Naive thymus-derived CD4-positive, alpha-beta T cell (primary cell): ENCODE measurements at places on chromosomes 2 and 18. TPM values are rescaled to one million over a fixed set of nuclear protein-coding genes. Genes with fewer than 3 reads are reported as not detected.

- DNase-seq, result no peak
These were observed 50.2 kb upstream of the LRP1B start for GRCh38 chr2:142180820-142181533.

- no peak for DNase-seq
These were observed 299 bp downstream of the FABP1 start for GRCh38 chr2:88127638-88127887.

- DNase-seq, result no peak
These were observed 277.4 kb downstream of the TNS1 start for GRCh38 chr2:217725409-217725808.

DNA sequence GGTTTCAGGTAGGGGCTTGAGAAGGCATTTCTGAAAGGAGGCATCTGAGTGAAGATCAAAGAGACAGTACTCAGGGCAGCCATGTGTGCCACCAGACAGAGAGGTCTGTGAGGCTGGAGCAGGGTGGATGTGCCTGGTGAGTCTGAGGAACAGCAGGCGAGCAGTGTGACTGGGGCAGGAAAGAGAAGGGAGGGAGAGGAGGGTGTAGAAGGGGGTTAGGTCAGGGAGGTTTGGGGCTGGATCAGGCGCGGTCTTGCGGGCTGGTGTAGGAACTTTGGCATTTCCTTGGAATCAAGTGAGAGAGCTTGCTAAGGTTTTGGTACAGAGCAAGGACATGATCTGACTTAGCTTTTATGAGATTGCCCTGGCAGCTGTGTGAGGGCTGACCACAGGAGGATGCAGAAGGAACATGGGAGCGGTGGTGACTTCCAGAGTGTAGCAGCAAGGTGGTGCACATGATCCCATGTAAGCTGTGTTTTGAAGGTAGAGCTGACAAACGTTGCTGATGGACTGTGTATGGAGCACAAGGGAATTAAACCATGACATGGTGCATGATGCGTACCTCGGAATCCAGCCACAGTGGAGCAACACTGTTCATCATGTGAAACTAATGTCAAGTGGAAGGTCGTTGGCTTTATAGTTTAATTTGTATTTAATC is 13.9 kb downstream of the RAB31 start:
- no peak for DNase-seq

- DNase-seq, result no peak
These were observed 294.3 kb downstream of the HRH4 start for GRCh38 chr18:24754583-24755253.

DNA sequence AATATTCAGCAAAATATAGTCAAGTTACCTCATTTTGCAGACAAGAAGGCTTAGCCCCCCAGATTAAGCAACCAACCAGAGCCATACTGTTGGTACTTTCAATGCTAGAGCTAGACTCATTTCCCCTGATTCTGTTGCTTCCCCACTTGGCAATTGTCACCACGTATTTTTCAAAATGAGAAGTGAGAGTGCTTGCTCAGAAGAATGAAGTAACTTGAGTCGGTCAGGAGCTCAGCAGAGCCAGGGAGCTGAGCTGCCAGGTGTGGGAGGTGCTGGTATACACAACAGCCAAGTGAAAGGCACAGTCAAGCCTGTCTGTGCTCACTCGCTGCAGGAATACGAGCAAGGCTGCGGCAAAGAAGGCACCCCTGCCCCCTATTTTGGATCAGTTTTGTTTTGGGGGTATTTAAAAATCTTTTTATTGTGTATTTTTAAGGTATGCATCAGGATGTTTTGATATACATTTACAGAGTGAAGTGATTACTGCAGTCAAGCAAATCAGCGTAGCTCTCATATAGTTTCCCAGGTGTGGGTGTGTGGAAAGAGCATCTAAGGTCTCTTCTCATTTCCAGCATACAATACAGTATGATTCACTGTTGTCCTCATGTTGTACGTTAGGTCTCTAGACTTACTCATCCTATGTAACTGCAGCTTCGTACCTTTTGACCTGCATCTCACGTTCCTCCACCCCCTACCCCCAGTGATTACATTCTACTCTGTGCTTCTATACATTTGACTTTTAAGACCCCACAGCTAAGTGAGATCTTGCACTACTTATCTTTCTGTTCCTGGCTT is 62.4 kb downstream of the MRPS9 start:
- DNase-seq, result no peak

DNA sequence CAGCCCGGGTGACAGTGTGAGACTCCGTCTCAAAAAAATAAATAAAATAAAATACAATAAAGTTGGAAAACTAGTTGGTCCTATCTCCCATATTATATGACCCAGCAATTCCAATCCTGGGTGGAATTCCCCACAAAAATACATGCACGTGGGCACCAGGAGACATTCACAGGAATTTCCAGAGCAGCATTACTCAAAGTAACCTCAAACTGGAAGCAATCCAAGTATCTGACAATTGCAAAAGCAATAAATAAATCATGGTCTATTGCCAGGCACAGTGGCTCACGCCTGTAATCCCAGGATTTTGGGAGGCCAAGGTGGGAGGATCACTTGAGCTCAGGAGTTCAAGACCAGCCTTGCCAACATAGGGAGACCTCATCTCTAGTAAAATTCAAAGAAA is 101.2 kb upstream of the MAP4K4 start:
- DNase-seq, result no peak

GRCh38 chr2:24917731-24918325 is 2.2 kb downstream of the ADCY3 start:
- DNase-seq, result no peak

DNA sequence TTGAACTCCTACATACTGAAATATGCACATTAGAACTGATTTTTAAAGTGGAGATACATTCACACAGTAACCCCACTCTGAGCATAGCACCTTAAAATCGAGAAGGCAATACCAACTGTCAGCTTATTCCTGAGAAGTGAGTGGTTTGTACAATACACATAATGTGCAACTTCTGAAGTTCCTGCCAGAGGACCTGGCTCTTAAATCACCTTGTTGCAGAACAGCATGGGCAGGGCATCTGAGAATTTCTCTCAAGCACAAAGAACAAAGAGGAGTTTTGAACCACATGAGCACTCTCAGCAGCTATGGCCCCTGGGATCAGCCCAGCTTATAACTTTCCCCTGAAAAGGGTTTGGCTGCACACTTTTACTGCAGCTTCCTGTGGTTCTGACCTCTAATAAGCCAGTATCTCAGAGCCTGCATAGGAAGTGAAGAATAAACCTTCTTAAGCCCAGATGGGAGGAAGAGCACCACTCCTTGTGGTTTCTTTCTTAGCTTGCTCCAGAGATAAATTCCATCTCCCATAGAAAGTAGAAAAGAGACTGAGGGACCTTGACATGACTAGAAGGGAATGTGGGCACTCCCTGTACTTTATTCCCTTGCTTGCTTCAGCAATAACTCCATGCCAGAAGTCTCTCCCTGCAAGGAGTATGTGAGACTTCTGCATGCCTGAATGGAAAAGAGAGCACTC is 862.3 kb downstream of the SUCLG1 start:
- no peak for DNase-seq

DNA sequence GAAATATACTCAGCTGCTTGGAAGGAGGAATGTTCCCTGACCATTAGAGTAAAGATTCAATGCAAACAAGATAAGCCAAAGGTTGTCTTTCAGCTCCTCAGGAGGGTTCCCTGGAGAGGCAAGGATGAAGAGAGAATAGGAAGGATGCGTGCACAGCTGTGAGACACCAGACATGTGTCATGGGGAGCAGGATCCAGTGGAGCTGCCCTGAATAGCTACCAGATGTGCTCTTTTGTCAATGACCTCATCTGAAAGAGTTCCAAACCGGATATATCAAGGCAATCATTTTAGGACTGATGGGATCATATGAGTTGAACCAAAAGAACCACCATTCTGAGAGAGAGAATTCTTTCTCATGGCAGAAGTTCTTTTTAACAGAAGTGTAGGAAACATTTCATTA is 490.6 kb downstream of the IRS1 start:
- no peak for DNase-seq

DNA sequence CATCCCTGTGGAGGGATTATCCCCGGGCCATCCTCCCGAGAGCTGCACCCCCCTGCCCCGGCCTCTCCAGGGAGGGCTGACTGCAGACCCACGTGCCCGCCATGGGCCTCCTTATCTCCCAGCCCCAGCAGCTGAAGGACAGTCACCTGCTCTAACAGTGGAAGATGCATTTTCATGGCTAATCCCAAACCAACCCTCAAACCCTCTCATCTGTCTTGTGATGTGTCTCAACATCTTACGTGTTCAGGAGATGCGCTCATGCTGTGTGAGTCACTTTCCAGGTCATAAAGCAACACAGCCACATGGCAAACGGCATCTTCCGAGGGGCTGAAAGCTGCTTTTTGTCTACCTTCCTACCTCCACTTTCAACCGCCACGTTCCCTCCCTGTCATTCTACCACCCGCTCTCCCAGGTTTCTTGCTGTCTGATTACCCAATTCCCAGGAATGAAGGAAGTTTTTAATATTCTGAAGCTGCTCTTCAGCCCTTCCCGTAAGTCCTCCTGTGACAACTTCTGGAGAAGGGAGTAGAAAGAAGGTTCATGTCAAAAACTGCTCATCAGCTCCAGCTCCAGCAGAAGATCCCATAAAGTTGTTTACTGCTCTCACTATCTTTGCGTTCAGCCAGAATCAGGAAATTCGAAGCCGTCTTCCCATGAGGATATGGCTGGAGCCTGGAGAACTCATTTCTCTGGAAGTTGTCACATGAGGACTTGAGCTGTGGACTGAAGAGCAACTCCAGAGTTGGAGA is 54.5 kb downstream of the MBP start:
- DNase-seq, result no peak

- DNase-seq, result no peak
These were observed 301.8 kb downstream of the GBX2 start for GRCh38 chr2:235866373-235866772.

Gene DES
- total RNA-seq, result not detected

Gene GREB1L
- not detected for total RNA-seq

Gene MROH2A
- not detected for total RNA-seq

Gene SPHKAP
- total RNA-seq, result not detected

Gene UGT1A4
- total RNA-seq, result not detected

Gene SERPINB2
- total RNA-seq, result not detected in 2 replicates

Gene PREB
- total RNA-seq, result 57.5 TPM

Gene GREB1
- total RNA-seq, result 0.14 TPM

Gene HNRNPLL
- total RNA-seq, result 24.8 TPM

Gene SP140
- 51.5 TPM for total RNA-seq
